ENCODE measurements at places on chromosomes 1 and 21.
A peak's percentile ranks its signal among the peaks of the same experiment; 100 is the strongest.

DNA sequence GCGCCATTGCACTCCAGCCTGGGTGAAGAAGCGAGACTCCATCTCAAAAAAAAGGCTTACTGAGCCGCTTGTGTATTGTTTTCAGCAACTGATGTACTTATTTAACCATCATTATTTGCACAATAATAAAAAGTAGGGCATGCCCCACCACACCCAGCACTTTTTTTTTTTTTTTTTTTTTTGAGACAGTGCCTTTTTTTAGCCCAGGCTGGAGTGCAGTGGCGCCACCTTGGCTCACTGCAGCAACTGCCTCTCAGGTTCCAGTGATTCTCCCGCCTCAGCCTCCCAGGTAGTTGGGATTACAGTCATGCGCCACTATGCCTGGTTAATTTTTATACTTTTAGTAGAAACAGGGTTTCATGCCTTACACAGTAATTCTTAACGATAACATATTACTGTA, 12.2 kb upstream of the TRNAU1AP start:
- no peak for DNase-seq

DNA sequence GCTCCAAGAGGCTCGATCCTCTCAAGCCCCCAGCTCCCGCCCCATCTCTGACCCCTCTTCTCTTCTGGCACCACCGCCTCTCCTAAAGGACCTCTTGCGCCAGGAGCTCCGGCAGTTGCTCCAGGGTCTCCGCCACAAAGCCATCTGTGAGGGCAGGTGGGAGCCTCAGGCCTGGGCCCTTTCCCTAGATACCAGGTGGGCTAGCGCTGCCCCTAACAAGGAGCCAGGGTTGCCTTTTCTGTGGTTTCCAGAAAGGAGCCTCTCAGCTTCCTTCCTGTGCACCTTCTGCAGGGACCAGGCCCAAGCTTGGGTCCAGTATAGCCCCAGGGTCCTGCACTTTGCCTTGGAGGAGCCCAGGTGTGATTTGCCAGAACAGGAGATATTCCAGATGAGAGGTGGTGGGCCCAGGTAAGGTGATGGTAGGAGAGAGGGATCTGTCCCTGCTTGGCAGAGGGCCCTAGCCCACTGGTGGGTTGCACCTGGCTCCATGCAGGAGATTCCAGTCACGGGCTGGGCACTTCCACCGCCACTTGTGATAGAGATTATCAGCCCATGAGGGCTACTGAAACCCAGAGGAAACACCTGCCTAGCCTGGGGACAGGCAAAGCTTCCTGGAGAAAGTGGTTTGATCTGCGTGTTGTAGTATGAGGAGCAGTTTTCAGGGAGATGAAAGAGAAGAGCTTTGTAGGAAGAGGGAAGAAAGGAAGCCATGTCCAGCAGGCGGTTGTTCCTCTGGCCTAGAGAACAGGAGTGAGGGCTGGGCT, 1.0 kb downstream of the CCDC24 start:
- DNase-seq = no peak

DNA sequence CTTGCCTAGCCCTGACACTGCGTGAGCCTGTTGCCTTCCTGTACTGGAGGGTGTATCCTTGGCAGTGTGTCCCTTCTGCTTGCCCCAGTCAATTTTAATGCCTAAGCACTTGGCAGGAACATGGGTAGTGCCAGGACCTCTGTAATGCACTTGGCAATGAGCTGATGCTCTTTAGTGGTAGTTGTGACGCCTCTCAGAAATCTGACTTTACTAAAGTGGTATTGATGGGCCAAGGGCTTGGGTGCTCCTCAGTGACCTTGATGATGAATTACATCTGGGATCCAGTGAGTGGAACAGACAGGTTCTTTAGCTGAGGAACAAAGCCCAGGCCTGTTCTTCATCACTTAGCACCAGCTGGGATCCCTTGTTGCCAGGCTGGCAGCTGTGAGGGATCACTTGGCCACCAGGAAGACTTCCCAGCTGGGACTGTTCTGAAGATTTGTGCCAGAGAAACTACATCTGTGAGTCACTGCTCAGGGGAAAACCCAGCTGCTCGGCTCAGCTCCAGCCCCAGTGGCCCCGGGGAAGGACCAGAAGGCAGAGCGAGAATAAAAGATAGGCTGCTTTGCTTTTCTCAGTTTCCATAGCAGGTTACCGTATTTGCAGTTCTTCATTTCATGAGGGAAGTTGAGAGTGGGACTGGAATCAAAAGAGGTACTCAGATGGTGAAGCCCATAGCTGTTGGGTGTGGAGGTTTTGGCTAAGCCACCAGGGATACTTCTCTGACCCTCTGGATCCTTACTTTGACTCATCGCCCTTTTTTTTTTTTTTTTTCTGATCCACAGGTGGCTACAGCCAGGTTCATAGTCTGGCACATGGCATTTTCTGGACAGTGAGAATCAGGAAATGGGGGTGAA, 28.5 kb upstream of the KCNA2 start:
- peak; percentile 88 for DNase-seq

GRCh38 chr1:59678040-59678439, 136.7 kb upstream of the HOOK1 start:
- DNase-seq = no peak

- DNase-seq = no peak
These were observed 31.9 kb upstream of the IVNS1ABP start for GRCh38 chr1:185348985-185349384.

- DNase-seq = no peak
These were observed 51.8 kb downstream of the SLAMF6 start for GRCh38 chr1:160471253-160471652.

DNA sequence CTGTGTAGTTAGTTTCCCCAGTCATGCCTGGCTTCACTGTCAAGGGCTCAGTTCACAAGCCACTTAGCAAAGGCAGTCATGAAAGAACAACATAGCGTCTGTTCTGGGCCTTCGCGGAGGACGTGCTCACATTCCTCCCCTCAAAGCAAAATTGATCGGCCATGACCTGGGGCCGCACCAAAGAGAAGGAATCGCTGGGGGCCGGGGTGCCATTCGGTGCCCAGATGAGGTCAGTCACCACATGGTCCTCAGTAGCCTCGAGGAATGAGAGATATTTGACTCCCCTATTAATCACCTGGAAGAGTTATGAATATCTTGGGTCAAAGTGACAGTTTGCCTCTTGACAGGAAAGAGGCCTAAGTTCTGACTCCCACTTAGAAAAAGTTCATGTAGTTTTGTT, 251.1 kb upstream of the JUN start:
- DNase-seq = no peak

DNA sequence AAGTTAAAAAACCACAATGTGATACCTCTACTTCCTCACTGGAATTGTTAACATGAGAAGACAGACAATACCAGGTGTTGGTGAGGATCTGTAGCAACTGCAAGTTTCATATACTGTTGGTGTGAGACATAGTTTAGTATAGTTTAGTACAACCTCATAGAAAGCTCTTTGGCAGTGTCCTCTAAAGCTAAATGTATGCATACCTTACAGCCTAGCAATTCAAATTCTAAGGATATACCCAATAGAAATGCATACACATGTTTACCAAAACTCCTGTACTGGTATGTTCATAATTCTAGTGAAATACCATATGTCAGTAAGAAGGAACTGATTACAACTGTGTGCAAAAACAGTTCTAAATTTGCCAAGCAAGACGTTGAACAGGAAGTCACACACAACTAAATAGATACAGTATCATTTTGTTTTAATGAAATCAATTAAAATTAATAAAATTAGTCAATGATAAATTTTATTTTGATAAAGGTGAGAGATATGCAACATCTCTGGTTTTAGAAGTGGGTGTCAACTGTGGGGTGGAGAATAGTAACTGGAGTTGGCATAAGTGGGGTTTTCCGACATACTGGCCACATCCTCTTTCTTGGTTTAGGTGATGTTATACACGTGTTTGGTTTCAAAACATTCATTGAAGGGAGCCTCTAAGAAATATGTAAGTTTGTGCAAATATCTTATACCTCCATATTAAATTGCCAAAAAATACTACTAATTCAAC, 450.7 kb downstream of the PTPRC start:
- DNase-seq = no peak

GRCh38 chr1:56576880-56577405, 2.4 kb downstream of the PLPP3 start:
- no peak for DNase-seq

DNA sequence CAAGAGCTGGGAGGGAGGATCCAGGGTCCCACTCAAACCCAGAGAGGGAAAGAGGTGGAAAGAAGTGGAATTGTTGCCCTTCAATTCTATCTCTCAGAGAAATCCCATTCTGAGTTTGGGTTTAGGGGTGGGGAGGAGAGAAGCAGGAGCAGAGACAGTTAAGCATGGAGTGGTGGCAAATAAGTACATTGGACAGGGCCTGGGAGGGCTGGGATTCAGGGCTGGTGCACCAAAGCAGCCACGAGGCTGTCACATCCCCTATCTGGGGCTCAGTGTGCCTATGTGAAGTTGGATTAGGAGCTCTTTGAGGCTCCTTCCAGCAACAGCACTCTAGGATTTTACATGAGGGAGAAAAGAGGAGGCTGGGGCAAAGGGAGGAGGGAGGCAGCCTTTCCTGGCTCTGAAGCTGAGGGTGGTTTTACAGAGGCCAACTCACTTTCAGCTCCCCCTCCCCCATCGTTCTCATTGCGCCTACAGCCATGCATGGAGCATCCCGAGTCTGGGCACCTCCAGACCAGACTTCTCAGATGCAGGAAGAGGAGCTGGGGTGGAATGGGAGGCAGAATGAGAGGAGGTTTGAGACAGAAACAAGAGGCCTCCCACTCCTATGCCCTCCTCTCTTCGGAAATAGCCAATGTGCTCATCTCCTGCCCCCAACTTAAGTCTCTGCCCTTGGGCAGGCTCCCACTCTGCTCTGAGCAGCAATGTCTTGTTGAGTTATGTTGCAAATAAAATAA, 3.0 kb upstream of the SYT6 start:
- DNase-seq = no peak

- no peak for DNase-seq
These were observed 464.8 kb upstream of the BRINP3 start for GRCh38 chr1:190942475-190942874.

DNA sequence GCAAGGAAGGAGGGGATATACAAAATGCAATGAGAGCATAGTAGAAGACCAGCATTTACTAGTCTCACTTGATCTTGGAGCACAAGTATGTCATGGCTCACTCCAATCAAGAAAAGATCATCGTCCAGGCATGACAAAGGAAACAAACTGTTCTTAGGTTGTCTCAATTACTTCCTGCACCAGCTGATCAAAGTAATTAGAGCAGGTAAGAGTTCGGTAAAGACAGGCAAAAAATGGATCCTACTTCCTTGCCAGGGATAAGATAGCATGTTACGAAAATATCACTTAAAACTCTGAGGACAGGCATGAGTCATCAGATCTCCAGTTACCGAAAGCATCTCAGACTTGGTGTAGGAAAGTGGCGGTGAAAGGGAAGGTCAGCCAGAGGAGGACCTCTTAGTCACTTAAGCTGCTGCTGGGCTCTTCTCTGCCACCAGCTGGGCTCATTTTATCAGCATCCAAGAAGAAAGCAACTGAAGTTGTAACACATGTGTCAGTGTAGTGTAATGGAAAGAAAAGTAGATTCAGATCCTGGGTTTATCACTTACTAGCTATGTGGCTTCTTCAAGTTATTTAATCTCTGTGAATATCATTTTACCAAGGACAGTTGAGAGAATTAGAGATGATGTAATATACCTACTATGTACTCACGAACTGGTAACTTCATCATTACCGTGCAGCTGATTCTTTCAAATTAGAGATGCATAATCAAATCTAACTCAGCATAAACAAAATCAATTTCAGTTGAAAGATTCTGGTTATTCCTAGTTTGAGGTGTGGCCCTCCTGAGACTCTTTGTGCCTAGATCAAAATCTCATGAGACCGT, 46.8 kb downstream of the XCL1 start:
- no peak for DNase-seq

DNA sequence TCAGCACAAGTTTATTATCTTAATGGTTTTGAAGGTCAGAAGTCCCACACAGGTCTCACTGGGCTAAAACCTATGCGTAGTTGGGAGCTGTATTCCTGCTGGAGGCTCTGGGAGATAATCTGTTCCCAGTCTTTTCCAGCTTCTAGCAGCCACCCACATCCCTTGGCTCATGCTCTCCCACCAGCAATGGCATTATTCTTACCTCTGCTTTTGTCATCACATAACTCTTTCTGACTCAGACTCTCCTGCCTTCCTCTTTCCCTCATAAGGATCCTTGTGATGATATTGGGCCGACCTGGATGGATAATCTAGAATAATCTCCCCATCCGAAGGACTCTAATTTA, 122.2 kb upstream of the PRDX6 start:
- DNase-seq = no peak

GRCh38 chr1:119133987-119134386, 6.5 kb downstream of the WARS2 start:
- no peak for DNase-seq

DNA sequence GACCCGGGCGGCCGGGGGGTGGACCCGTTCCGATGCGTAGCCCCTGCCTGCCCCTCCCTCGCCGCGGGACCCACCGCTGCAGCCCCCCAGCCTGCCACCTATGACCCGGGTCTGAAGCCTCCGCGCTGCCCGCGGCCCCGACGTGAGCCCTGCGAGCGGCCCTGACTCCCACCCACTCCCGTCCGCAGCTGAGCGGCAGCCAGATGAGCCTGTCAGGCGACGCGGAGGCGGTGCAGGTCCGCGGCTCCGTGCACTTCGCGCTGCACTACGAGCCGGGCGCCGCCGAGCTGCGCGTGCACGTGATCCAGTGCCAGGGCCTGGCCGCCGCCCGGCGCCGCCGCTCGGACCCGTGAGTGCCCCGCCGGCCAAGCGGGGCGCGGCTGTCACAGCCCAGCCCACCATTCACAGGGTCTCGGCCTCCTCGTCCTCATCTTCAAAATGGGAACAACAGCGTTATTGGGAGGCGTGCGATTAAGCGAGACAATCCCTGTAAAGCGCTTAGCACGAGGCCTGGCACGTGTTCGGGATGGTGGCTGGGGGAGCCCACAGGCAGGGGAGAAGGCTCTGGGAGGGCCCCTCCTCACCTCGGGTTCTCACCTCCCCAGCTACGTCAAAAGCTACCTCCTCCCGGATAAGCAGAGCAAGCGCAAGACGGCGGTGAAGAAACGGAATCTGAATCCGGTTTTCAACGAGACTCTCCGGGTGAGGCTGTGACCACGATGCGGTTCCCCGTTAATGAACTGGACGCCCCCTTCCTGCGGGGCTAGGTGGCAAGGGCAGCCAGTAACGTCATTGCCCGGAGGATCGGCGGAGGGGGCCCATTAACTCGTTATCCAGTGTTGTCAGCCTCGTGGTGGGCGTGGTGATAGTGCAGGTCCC, 8.2 kb downstream of the SYTL1 start:
- DNase-seq = no peak

GRCh38 chr1:206000641-206001339, 2.4 kb downstream of the RAB7B start:
- DNase-seq = peak; percentile 53

GRCh38 chr1:201379733-201380242, 2.3 kb upstream of the TNNT2 start:
- no peak for DNase-seq

DNA sequence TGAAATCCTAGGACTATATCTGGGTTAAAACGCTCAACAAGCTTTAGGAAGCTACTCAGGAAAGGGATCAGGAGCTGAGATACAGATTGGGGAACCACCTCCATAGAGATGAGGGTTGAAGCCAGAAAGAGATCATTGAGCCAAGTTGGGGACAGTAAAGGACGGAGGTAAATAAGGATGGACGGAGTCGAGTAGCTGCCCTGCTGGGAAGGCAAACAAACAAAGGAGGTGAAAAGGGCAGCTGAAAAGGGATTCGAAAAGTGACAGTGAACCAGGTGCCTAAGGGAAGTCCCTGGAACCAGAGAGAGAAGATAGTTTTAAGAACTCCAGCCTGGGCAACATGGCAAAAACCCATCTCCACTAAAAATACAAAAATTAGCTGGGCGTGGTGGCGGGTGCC, 6.3 kb upstream of the CAMSAP2 start:
- no peak for DNase-seq

Data from activated CD8-positive, alpha-beta memory T cell treated with anti-CD3 and anti-CD28 coated beads for 24 hours (primary cell).